ENCODE measurements at places on chromosomes 13 and 19. TPM values are rescaled to one million over a fixed set of nuclear protein-coding genes. Genes with fewer than 3 reads are reported as not detected.

- no peak for DNase-seq
Observed at GRCh38 chr13:91203430-91203829, 144.1 kb upstream of the MIR17HG start.

DNA sequence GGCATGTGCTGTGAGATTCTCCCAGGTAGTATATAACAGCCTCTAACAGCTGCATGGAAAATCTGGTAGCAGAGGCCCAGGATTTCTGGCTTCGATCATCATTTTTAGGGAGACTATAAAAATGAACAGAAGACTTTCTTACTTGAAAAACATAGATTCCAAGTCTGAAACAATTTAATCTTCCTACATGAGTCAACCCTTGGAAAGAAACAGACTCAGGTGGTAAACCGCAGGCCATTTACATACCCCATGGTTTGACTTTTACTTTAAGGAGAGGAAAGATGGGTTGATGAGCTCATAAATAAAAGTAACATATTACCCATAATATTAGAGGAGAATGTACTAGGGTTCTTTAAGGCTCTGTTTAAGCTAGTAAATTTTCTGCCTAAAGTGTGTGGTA, 121.6 kb downstream of the CYSLTR2 start:
- DNase-seq, result no peak

- no peak for DNase-seq
Observed at GRCh38 chr13:46761866-46762265, 35.1 kb downstream of the ESD start.

DNA sequence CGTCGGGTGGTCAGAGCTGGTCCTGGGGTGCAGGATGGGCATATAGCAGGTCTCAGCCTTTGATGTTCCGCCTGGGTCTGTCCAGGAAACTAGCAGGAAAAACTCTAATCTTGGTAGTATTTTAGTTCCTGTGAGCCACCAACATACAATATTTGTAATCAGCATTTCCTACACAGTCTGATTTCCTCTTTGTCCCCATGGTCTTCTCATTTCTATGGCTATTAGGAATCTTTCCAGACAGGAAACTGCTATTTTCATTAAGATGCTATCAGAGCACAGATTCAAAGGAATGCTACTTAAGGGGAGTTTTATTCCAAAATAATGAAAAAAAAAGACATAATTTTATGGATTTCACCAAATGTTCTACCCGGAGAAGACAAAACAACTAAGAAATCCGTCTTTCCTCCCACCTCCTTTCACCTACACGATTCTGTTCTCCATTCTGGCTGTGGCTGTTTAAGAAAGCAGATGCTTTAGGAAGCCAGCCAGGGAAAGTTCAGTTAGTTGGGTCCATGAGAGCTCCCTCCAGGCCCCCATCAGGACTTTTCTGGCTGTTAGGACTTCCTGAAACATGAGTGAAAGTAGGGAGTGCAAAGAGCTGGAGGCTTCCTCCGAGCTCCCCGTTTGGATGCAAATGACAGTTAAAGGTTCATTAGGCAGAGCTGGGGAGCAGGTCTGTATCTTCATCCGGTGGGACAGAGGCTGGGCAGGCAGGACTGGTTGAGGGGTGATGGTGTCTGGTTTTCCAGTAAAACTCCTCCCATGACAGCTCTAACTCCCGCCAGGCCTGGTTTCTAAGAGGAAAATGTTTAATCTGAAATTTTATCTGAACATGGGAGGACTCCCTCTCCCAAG, 36.3 kb downstream of the SHISA2 start:
- no peak for DNase-seq

DNA sequence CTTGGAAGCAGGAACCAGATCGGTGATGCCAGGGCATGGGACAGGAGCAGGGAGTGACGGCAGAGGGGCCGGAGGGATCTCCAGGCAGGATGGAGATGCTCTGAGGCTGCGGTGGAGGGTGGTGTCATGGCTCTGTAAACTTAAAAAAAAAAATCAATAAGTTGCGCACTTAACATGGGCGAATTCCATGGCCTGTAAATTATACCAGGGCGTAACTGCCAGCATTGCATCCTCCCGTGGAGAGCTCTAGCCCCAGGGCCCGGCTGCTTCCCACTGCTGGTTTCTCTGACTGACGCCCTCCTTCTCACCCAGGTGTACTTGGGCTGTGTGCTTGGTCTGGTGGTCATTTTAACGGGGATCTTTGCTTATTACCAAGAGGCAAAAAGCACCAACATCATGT, 8.7 kb downstream of the ATP12A start:
- DNase-seq, result no peak

- no peak for DNase-seq
Observed at GRCh38 chr19:10219678-10220077, 11.5 kb downstream of the S1PR2 start.

DNA sequence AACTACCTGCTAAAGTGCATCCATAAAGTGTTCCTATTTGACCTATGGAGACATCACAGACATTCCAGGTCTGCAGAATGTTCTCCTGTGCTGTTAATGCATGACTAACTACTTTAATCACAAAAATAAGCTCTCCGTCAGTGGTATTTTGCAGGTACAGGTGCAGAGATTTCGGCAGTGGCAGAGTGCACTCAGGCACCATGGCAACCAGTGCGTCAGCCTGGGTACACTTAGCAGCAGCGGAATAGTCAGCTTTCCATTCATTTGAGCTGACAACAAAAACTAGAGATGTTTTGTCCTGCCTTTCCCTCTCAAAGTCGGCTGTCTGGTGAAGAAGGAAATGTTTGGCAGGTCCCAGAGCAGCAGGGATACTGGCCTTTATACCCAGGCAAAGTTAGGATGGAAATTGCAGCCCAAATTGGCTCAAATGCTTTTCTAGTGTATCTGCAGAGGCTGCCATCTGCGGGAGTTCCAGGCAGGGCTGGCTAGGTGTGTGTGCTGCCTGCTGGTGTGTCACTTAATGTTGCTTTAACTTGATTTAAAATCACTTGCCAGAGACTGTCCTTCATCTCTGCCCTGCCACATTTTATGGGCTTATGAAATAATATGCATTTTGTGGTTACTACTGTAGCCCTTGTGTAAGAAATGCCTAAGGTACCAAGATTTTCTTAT, 195.8 kb downstream of the RAP2A start:
- DNase-seq, result no peak

DNA sequence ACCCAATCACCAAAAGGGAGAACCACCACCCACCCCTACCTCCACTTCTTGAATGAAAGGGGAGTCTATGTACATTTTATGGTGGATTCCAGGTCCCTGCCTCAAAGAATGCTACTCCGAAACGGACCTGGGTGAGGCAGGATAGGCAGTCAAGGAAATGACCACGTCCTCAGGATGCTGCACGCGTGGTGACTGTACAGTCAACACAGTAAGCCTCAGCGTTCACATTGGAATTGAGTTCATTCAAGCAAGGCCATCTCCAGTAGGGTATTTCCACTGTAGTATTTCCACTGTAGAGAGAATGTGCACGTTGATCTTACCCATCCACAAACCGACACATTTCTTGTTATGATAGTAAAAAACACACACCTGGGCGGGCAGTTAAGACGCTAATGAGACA, 16.9 kb downstream of the ZSCAN5C start:
- DNase-seq, result no peak

DNA sequence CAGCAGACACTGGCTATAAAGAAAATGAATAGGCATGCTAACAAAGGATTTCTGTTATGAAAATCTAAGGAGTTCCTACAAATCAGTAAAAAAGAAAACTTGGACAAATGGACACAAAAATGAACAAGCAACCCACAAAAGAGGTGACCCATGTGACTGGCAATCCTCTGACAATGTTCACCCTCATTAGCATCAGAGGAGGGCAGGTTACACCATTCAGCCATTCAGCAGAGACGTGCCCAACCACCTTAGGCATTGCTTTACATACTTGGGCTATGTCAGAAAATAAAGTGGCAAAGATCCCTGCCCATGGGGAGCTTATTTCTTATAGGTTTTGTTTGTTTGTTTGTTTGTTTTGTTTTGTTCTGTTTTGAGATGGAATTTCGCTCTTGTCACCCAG, 46.0 kb downstream of the TNFRSF19 start:
- DNase-seq, result no peak

- no peak for DNase-seq
Observed at GRCh38 chr19:39934584-39935363, at the start of gene FCGBP. TSS of gene FCGBP (minus strand) at chr19:39934634.

GRCh38 chr13:35814605-35815011, 316.6 kb downstream of the DCLK1 start:
- no peak for DNase-seq

GRCh38 chr13:96671073-96671472, 323.2 kb downstream of the OXGR1 start:
- DNase-seq, result no peak

- no peak for DNase-seq
Observed at GRCh38 chr19:48051335-48052033, 7.6 kb upstream of the CABP5 start.

DNA sequence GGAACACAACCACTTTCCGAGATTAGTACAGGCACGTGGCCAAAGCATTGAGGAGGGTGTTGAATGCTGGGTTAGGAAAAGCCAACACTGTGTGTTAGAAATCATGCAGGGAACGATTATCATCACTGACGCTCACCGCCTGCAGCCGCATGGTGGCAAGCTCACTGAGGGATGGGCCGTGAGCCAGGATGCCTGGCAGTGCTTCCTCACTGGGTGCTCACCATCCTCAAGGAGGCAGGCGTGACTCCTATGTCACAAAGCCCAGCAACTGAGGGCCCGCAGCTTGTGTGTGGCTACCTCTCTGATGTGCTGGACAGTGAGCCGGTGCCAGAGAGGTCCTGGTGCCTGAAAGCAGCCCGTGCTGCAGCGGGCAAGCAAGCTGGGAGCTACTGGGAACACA, 30.4 kb upstream of the TIMM44 start:
- DNase-seq, result no peak

- DNase-seq, result no peak
Observed at GRCh38 chr13:49681842-49682435, 9.3 kb downstream of the EBPL start.

GRCh38 chr19:19405971-19406877, 749 bp downstream of the GATAD2A start:
- no peak for DNase-seq

GRCh38 chr13:114102131-114102520, 30.3 kb downstream of the RASA3 start:
- no peak for DNase-seq

DNA sequence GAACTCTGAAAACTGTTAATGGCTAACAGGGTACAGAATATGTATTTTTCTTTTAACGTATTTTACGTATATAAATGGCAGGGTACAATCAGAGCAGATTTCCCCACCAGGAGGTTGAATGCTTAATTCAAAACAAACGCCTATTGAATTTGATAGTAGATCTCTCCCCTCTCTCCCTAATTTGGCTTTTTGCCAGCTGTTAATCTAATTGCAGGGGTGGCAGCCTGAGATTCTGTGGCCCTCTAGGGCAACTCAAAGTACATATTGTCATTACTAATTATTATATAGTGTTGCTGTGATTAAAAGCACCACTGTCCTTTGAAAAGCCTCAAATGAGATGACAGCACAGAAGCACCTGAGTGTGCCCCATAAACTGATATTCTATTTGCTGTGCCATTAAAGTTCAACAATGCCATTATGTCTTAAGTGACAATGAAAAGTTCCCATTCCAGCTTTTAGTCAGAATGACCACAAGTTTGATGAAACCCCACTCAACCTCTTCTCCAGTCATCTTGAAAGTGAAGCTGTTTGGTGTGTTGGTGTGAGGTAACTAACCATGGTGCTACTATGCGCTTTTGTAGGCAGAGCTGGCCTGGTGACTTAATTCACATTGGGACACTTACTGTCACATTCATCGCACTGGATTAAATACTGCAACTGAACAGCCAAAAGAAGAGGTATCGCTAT, 351.4 kb downstream of the KCNRG start:
- no peak for DNase-seq

GRCh38 chr13:25575562-25575961, 203.8 kb downstream of the ATP8A2 start:
- DNase-seq, result no peak

DNA sequence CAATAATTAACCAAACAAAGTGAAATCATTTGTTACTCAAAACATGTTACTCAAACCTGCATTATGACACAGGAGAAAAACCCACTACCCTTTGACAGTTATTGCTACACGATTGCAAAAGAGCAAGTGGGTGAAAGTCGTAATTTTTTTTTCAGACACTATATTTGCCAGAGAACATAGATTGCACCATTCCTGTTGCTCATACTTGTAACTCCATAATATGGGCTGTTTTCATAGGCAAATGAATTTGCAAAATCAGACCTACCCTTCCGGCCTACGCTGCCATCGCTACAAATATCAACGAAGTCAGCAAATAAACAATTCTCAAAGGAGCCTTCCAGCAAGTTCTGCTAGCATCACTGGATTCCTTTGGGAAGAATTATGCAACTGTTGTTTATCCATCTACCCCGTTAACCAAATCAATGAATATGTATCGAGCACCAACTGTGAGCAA, 396.5 kb downstream of the IRS2 start:
- DNase-seq, result no peak

DNA sequence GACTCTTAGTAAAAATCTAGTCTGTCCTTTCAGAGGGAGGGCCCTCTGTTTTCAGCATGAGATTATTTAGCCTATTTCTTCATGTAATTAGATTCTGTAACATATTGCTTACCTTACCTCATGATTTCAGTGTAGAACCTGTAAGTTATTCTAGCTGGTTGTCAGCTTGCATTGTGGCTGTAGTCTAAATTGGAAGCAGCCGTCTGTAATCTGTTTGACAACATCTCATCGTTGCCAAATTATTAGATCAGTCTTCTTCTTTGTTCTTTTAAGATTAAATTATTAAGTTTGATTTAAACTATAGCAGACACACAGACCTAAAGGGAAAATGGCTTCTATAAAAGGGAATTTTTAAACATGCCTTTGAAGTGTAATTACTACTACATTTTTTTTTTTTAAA, 34.8 kb downstream of the SLAIN1 start:
- DNase-seq, result no peak

DNA sequence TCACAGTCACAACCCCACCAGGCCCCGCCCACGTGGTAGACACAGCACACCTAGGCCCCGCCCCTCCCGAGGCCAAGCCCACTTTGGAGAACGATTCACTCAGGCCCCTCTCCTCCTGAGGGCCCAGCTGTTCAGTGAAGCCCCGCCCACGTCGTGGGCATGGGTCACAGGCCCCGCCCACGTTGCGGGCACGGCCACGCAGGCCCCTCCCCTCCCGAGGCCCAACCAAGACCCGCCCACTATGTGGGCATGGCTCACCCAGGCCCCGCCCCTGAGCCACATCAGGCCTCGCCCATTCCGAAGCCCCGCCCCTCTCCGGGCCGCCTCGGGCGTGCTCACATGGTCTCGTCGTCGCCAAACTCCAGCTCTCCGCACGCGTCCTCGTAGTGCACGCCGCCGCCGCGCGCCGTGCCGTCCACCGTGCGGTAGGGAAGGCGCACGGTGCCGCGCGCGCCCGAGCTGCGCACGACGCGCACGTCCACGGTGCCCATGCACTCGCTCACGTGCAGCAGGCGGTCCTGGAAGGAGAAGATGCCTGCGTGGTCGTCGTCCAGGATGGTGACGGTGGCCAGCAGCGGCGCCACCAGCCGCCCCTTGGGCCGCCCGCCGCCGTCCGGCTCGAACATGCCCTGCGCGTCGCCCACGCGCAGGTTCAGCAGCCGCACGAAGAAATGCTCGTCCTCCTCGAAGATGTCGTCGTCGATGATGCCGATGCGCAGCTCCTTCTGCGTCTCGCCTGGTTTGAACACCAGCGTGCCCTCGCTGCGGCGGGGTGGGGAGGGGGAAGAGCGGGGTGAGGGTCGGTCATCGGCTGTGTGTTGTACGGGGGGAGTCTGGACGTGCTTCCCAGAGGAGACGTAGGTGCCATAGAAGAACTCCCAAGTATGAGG, 24.0 kb downstream of the SLC8A2 start:
- DNase-seq, result no peak

ODAD3 gene
- 1.4 TPM for total RNA-seq

OVOL3 gene
- not detected for total RNA-seq

LAMP1 gene
- 470 TPM for total RNA-seq

MUC16 gene
- not detected for total RNA-seq

ZNF561 gene
- total RNA-seq, result 24.8 TPM

RNF225 gene
- total RNA-seq, result 0.68 TPM

PRX gene
- 2.4 TPM for total RNA-seq

All from glomerular endothelial cell (primary cell).